ENCODE measurements at places on chromosomes 5 and 9.

DNA sequence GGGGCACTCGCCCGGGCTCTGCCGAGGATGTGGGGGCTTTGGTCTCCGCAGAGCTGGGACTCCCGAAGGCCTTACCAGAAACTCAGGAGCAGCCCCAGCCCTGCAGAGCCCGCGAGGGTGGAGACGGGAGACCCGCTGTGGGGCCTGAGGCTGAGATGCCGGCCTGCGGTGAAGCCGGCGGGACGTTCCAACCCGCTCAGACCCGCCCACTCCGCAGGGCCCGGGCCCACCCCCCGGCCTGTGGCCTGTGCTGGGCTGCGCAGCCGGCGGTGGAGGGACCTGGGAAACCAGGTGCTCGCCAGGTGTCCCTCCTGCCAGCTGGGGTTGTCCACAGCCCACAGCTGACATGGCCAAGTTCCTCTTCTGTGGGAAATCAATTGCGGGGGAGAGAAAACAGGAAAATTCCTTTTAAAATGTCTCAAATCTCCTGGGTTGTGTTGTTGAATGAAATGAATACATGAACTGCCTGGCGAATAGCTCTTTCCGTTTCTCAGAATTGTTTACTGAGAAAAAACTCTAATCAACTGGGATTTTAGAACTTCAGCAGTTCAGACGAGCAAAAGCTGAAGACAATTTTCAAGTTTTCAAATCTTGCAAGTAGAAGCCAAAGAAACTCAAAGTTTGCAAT lies 49.0 kb upstream of the IRX4 start:
- peak; percentile 68 for DNase-seq

DNA sequence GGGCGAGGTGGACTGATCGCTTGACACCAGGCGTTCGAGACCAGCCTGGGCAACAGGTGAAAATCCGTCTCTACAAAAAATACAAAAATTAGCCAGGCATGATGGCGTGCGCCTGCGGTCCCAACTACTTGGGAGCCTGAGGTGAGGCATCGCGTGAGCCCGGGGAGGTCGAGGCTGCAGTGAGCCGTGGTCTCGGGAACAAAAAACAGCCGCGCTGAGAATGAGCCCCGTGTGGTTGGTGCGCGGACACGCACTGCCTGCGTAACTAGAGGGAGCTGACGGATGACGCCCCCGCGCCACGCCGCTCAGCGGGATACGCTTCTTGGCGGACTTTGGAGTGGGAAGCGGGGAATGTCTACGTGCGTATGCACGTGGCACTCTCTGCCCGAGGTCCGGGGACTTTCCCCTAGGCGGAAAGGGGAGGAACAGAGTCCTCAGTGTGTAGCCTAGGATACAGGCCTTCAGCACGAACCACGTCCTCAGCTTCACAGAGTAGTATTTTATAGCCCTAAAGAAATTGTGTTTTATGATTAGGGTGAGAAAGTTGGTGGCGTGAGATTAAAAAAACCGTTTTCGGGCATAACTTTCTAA lies at the start of gene RMRP:
RMRP (minus strand) TSS at position 474 of the 591 bp plus-strand sequence.
- peak; percentile 99 for DNase-seq

GRCh38 chr5:107404595-107405374 lies 266.0 kb downstream of the EFNA5 start:
- DNase-seq: no peak

- DNase-seq: peak; percentile 49
Observed at GRCh38 chr5:65722575-65723403, 784 bp downstream of the NLN start.

- no peak for DNase-seq
Observed at GRCh38 chr5:108876451-108876850, 128.8 kb downstream of the FER start.

DNA sequence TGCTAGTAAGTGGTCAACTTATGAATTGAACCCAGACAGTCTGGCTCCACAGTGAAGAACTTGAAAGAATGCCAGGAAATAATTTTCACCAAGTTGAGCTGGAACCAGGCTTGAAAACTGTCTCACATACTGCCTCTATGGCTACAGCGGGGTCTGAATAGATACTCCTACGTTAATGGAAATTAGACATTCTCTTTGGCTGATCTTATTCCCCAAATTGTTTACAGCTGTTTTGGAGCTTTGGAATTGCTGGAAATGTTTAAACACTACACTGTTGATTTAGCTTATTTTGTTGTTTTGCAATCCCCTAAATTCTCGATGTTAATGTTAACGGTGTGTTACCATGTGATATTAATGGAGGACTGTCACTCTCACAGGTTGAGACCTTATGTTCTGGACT lies 146.4 kb downstream of the FBXL7 start:
- DNase-seq: no peak

GRCh38 chr5:50658246-50658645 lies 8.2 kb upstream of the PARP8 start:
- DNase-seq: no peak

DNA sequence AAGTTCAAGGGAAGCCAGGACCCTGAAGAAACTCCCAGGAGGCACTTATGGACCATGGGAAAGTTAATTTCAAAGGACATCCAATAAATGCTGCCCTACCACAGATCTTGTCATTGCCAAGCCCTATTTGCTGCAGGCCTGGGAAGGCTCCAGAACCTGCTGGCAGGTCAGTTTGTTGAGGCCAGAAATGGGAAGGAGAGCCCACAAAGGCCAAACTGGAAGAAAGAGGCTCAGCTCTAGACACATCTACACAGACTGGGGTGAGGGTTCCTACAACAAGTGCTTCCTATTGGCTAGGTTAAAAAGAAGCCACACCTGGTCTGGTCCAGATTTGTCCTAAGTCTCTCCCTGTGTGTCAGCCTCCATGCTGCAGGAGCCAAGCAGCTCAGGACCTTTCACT lies 94.4 kb downstream of the SIL1 start:
- no peak for DNase-seq

DNA sequence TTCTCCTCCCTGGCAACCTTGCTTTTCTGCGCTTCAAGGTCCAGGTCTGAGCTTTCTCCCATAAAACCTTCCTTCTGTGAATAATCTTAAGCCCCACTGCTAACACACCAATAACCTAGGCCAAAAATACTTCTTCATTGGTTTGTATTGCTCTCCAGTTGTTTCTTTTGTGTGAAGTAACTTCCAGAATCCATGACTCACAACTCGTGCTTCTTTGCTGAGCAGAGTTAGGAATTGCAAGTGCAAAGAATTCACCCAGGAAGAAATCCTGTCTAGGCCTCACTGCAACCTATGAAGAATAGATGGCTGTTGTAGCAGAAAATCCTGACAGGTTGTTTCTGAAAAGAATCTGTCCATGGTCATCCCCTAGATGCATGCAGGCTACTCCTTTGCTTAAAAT lies 295.7 kb downstream of the MED10 start:
- DNase-seq: no peak

DNA sequence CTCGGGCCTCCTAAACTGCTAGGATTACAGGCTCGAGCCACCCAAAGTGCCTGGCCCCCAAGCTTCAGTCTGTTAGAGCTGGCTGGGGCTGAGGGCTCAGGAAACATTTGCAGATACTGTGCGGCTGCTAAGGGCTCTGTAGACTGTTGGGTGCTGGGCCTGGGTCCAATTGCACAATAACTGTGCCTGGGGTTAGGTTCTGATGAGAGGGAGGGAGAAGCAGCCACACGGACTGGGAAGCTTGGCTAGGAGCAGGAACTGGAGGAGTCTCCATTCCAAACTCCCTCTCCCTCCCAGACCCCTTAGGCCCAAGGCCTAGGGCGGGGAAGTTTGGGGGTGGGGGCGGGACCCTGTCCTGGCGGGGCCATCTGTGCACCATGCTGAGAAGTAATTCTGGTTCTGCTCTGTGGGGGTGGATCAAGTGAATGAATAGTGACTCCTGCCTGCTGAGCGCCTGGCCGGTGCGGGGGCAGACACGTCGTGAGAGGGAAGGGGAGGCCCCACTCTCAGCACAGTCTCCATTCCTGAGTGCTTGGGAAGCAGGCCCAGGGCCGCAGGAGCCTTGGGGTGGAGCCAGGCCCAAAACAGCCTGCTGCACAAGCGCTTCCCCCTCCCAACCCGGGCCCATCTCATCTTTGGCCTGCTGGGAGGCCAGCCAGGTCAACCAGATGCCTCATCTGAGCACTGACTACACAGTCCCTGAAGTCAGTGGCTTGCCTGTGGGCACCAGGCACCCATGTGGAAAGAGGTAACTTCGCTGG lies 1.5 kb downstream of the ASS1 start:
- DNase-seq: peak; percentile 91

GRCh38 chr5:109759306-109759705 lies 69.6 kb downstream of the MAN2A1 start:
- DNase-seq: no peak

All from left hindlimb (tissue), 1 donor.